Mesothelial cell of epicardium (in vitro differentiated cells): ENCODE measurements at places on chromosomes 7 and 10. TPM values are rescaled to one million over a fixed set of nuclear protein-coding genes. Genes with fewer than 3 reads are reported as not detected.

DNA sequence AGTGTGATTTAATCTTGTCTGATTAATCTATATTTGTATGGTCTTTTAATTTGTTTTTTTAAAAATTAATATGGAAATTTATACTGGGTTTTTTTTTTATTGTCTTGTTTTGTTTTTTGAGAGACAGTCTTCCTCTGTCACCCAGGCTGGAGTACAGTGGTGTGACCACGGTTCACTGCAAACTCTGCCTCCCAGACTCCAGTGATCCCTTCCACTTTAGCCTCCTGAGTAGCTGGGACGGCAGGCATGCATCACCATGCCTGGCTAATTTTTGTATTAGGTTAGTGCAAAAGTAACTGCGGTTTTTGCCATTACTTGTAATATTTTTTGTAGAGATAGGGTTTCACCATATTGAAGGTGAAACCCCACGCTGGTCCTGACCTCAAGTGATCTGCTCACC lies 73.1 kb downstream of the TET1 start:
- no peak for DNase-seq

GRCh38 chr10:71262817-71263216 lies 50.4 kb downstream of the UNC5B start:
- DNase-seq, result no peak

GRCh38 chr10:69202332-69202731 lies 17.8 kb upstream of the HKDC1 start:
- DNase-seq, result no peak

The PRRT4 gene
- total RNA-seq, result 7.9 to 9.5 TPM (median 9.1 TPM) in 3 replicates

DNA sequence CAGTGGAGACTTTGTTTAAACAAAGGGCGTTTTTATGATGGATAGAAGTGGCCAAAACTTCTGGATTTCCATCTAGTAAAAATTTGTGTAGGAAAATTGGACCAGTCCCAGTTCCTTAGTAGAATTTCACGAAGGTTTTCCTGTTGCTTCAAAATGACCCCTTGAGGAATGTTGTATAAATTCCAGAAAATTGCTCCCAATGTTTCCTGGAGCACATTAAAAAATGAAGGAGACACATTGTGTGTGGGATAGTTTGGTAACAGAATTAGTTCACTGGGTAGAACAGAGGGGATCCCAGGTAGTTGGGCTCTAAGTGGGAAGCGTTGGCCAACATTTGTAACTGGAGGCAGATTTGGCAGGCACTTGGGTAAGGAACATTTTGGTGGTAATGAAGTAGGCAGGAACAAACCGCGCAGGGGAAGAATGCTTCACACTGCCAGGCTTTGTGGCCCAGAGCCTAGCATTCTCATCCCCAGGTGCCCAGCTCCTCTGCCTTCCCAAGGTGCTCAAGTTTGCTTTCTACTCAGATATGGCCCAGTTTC lies 758.6 kb downstream of the AUTS2 start:
- no peak for DNase-seq
